ENCODE measurements at places on chromosomes 7 and 10.

GRCh38 chr10:14742815-14743214 lies 31.9 kb downstream of the FAM107B start:
- peak; percentile 39 for DNase-seq

DNA sequence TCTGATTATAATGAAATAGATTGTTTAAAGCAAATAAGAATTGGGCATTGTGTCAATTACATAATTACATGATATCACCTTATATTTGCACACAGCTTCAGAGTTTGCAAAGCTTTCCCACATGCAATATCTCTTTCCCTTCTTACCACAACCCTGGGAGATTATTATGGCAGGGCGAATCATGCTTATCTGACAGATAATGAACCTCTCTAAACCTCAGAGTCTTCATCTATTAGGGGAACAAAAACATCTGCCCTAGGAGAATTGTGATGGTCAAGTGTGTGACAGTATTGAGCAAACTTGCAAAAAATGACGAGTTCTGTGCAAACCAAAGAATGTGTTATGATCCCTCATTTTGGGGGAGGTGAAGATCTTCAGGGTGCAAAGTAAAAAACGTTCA lies 90.0 kb downstream of the MYOF start:
- DNase-seq, result no peak

DNA sequence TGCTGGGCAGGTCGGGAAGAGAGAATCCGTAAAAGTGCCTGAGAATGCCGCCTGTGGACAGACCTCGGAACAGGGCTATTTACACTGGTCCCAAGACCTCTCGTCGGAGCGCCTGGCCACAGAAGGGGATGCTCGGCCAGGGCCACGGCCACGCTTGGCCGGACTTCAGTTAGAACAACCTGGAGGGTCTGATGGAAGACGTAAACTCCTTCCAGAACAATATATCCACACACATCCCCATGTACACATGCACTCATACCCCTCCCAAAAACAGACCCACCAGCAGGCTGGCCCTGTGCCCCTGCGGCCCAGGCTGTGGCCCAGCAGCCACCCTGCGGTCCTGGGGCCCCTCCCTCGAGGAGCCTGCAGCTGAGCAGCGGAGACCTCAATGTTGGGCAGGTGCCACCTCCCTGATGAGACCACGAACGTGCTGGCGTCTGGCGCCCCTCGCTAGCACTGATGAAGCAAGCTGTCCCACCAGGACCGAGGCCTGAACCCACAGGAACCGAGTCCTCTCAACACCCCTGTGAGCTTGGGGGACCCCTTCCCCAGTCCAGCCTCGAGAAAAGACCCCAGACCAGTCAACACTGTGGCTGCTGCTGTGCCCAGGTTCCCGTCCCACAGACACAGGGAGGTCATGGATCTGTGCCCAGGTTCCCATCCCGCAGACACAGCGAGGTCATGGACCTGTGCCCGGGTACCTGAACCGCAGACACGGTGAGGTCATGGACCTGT lies 8.9 kb downstream of the CFAP46 start:
- DNase-seq, result no peak

- no peak for DNase-seq
Observed at GRCh38 chr10:7665767-7666166, 999 bp downstream of the ITIH5 start.

DNA sequence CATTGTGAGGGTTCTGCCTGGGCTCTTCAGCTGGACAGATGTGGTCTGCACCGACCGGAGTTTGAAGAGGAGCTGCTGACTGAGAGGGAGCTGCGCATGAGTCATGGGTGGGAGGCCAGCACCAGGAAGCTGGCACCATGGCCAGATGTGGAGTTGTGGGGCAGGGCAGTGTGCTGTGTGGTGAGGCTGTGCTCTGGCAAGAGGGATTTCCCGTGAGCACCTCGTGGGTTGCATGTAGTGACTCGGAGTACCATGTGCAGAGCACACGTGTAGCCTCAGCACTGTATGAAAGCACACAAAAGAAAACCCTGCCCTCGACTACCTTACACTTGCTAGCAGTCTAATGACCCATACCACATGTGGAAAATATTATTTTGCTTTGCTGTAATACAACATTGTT lies 103.4 kb downstream of the WNT2 start:
- DNase-seq, result no peak

GRCh38 chr10:17784688-17785087 lies 24.5 kb upstream of the MRC1 start:
- DNase-seq, result no peak

GRCh38 chr10:43254199-43254730 lies 12.6 kb downstream of the RASGEF1A start:
- no peak for DNase-seq

DNA sequence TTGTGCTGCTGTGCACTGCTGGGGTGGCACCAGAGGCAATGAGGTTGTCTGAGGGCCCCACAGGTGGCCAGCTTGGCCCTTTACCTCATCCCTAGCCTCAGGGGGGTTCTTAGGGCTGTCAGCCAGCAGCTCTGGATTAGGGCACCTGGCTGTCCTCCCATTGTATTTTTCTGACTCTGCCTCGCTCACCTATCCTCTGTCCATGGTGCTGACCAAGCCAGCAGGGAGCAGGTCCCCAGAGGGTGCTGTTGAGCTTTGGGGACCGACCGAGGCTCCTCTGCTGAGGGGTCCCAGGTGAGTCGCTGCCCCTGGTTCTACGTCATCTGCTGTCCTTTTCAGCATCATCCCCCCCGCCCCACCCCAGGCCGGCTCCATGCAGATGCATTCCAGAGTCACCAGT lies 32.1 kb upstream of the ZNF735 start:
- DNase-seq, result no peak

All from GM12864 (cell line).